ENCODE measurements at places on chromosomes 1 and 21.

DNA sequence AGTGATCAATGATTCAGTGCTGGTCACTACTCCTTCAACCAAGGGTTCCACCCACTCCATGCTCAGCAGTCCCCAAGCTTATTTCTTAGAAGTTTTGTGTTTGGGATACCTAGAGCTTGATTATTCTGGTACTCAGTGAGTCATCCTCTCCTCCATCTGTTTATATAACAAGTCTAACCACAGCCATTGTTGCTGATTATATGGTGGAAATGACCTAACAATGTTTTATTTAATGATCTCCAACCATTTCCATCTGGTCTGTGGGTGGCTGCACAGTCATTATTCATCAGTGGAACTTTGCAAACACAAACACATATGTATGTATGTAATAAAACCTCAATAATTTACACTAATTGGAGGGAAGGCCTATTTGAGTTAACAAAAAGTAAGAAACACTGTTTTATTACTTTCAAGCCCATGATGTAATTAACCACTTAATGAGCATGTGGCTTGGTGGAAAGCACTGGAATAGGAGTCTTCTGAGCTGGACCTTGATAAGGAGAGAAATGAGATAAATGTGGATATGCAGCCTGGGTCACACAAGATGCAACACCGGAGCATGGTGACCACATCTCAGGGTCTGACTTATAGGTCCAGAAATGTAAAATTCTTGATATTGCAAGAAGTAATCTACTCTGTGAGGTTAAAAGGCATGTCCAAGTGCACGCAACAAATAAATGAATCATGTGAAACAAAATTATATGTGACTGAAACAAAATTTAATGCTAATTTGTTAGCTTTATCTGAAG is 99.0 kb upstream of the WLS start:
- DNase-seq, result no peak
- no peaks in the 10 kb centered on the region for H3K4me1 ChIP-seq
- no peaks in the 10 kb centered on the region for H3K36me3 ChIP-seq
- H3K27me3 ChIP-seq, result no peaks in the 10 kb centered on the region
- no peak overlapping the region for H3K27ac ChIP-seq

DNA sequence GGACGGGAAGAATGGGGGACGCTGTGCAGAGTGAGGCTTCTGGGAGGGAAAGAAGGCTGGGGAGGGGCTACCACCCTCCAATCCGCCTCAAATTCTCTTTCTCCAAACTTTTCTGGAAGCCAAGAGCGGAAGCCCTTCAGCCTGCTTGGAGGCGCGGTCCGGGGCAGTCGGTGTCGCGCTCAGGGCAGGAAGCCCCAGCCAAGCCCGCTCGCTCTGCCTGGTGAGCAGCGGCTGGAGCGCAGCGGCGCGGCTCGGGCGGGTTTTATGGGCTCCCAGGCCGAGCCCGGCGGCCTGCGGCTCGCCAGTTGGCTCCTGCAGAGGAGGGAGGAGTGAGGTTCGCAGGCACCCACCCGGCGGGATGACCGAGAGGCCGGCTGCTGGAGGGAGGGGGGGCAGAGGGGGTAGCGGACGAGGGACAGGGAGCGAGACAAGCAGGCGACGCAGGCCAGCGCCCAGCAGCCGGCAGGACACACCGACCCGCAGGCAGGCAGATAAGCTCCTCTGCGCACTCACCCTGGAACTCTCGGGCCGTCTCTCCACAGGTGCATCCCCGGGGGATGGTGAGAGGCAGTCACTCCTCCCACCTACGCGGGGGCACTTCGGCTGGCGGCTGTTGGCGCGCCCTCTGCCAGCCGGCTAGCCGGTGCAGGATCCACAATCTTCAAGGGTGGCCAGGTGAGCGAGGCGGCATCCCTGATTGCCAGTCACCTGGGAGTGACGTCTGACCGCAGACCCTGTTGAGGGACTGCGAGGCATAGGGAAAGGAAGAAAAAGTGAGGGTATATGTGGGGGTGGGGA is at the start of gene AVPR1B:
Gene AVPR1B (minus strand): TSS at position 238 of the 798 bp plus-strand sequence. CDS start 498 bp downstream, outside the sequence.
- peak within 1 kb of the TSS; percentile 67 for H3K4me3 ChIP-seq
- peak; percentile 25 for DNase-seq
- H3K27me3 ChIP-seq, result peaks cover 52% of the 10 kb centered on the region

- H3K4me1 ChIP-seq, result peaks cover 18% of the 10 kb centered on the region
- no peak overlapping the region for H3K4me3 ChIP-seq
- no peaks in the 10 kb centered on the region for H3K27me3 ChIP-seq
- DNase-seq, result no peak
- H3K27ac ChIP-seq, result no peak overlapping the region
Observed at GRCh38 chr1:17594690-17595601, 55.4 kb downstream of the ARHGEF10L start.

GRCh38 chr1:9473032-9473807 is 66.0 kb upstream of the SLC25A33 start:
- no peaks in the 10 kb centered on the region for H3K27me3 ChIP-seq
- no peaks in the 10 kb centered on the region for H3K4me1 ChIP-seq
- H3K27ac ChIP-seq, result no peak overlapping the region
- no peak for DNase-seq
- no peak overlapping the region for H3K4me3 ChIP-seq
- no peaks in the 10 kb centered on the region for H3K36me3 ChIP-seq

DNA sequence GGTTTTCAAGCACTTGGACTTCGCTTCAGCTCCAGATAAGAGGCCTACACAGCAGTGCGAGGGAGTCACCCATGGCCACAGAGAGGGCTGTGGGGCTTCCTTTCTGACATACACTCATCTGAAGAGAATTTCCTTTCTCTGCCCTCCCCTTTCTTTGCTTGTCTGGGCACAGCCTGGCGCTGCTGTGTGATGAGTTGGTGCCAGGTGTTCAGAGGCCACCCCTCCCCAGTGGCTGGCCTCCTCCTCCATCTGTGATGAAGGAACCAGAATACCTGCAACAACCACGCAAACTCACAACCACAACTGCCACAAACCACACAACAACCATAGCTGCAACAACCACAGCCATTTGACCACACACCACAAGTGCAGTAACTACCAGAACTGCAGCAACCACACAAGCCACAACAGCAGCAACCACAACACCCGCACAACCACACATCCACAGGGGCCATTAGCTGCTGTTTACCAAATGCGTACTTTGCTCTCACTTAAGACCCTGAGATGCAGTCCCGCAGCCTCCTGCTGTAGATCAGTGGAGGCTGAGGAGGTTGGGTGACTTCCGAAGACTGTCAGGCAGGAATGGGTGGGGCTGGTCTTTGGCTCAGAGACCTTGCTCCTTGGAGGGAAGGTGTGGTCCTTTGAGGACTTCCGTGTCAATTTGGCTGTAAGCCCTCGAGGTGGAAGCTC is 71.1 kb downstream of the IER5 start:
- DNase-seq, result no peak
- H3K27me3 ChIP-seq, result no peaks in the 10 kb centered on the region
- H3K4me1 ChIP-seq, result no peaks in the 10 kb centered on the region
- H3K36me3 ChIP-seq, result peaks cover 1% of the 10 kb centered on the region

DNA sequence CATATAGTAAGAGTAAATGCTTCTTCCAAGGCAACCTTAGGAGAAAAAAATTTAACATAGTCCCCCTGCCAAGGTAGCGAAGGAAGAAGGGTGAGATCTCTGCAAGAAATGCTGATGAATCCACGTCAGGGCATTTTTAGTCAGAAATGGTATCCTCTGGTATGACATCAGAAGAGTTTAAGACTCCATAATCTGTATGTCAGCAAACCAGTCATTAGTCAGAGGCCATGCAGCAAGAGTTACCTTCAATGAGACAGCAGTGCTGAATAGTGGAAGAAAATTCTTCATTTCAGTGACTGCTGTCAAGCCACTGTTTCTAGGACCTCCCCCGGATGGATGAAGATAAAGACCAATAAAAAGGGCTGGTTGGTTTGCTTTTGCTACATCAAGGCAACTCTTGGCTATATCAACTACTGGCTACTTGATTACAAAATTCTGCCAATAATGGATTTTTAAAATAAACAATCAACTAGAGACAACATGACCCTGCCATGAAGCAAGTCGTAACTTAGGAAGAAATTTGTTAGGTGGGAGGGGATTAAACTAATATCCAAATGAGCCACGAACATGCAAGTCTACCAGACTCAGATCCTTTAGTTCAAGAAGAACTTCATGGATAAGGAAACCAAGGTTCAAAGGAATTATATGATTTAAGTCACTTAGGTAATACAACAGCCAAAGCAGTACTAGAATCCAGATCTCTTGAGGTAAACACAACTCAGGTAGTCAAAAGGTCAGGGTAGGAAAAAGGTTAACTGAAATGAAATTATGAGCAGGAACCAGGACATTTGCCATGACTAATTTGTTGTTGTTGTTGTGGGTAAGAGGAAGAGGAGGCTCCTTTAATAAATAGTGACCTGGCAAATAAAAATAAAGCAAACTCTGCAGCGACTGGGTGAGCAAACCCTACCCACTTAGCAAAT is 25.6 kb upstream of the GUCA2A start:
- no peaks in the 10 kb centered on the region for H3K27me3 ChIP-seq
- H3K4me3 ChIP-seq, result no peak overlapping the region
- peaks cover 49% of the 10 kb centered on the region for H3K36me3 ChIP-seq
- H3K4me1 ChIP-seq, result peaks cover 20% of the 10 kb centered on the region
- peak overlapping the region; percentile 8 for H3K27ac ChIP-seq

GRCh38 chr1:246142320-246142893 is 364.7 kb downstream of the SMYD3 start:
- H3K36me3 ChIP-seq, result no peaks in the 10 kb centered on the region
- H3K27ac ChIP-seq, result no peak overlapping the region
- H3K4me1 ChIP-seq, result peaks cover 16% of the 10 kb centered on the region
- DNase-seq, result no peak
- H3K4me3 ChIP-seq, result no peak overlapping the region

GRCh38 chr21:15872236-15872635 is 142.5 kb downstream of the USP25 start:
- H3K4me1 ChIP-seq, result peaks cover 3% of the 10 kb centered on the region
- no peak overlapping the region for H3K4me3 ChIP-seq
- peaks cover 40% of the 10 kb centered on the region for H3K36me3 ChIP-seq
- no peak for DNase-seq

DNA sequence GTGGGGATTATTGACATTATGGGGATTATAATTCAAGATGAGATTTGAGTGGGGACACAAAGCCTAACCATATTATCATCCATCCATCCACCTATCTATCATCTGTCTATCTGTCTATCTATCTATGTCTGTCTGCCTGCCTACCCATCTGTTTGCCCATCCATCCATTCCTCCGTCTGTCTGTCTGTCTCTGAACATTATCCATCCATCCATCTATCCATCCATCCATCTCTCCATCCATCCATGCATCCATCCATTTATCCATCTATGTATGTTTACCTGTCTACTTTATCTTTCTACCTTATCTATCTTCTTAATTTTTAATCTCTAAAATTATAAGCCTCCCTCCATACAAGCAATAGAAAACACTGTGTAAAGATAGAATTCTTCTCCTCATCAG is 47.4 kb downstream of the SH3BGR start:
- peaks cover 7% of the 10 kb centered on the region for H3K36me3 ChIP-seq
- no peak overlapping the region for H3K4me3 ChIP-seq
- no peaks in the 10 kb centered on the region for H3K27me3 ChIP-seq
- H3K4me1 ChIP-seq, result peaks cover 5% of the 10 kb centered on the region
- DNase-seq, result no peak

DNA sequence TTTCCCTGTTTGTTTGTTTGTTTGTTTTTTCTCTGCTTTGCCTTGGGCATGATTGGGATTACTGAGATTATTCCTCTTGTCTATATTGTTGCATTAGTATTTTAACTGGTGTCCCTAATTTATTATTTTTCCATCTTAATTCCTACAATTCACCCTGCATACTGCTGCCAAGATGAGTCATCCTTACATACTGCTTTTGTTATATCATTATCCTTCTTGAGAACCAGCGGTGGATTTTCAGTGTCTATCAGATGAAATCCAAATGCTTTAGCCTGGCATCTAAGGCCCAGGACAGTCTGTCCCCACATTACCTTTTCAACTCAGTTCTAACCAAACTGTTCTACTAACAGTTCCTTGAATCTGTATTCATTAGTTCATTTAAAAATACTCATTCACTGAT is 101.7 kb downstream of the OLFML2B start:
- H3K27me3 ChIP-seq, result no peaks in the 10 kb centered on the region
- peaks cover 6% of the 10 kb centered on the region for H3K36me3 ChIP-seq
- no peaks in the 10 kb centered on the region for H3K4me1 ChIP-seq

- H3K36me3 ChIP-seq, result no peaks in the 10 kb centered on the region
- DNase-seq, result no peak
- no peak overlapping the region for H3K4me3 ChIP-seq
- peaks cover 7% of the 10 kb centered on the region for H3K4me1 ChIP-seq
- H3K27ac ChIP-seq, result no peak overlapping the region
Observed at GRCh38 chr1:150186789-150187559, 37.3 kb downstream of the PLEKHO1 start.

GRCh38 chr1:1956586-1957532 is 37.8 kb upstream of the TMEM52 start:
- peaks cover 18% of the 10 kb centered on the region for H3K27me3 ChIP-seq
- no peak overlapping the region for H3K4me3 ChIP-seq
- H3K27ac ChIP-seq, result no peak overlapping the region
- H3K4me1 ChIP-seq, result peaks cover 24% of the 10 kb centered on the region

GRCh38 chr1:48182439-48182838 is 40.1 kb upstream of the SLC5A9 start:
- peaks cover 21% of the 10 kb centered on the region for H3K27me3 ChIP-seq
- H3K4me3 ChIP-seq, result no peak overlapping the region
- H3K36me3 ChIP-seq, result no peaks in the 10 kb centered on the region
- H3K4me1 ChIP-seq, result no peaks in the 10 kb centered on the region

DNA sequence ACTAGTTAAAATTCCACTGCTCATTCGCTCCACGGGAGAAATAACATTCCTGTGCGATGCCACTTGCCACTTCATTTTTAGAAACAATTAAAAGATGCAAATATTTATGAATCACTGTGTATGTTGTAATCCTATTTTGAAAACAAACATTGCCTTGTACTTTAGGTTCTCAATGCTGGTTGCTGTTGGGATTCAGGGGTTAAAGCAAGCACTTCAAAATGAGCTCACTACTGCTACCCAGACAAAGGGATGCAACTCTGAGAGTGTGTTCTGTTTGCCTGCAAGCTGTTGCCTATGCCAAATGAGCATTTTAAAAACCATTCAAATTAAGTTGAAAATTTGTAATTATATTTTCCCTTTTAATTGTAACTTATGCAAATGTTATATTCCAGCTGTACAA is 87.5 kb downstream of the RWDD3 start:
- H3K4me1 ChIP-seq, result no peaks in the 10 kb centered on the region
- no peak overlapping the region for H3K27ac ChIP-seq
- H3K36me3 ChIP-seq, result no peaks in the 10 kb centered on the region
- peaks cover 10% of the 10 kb centered on the region for H3K27me3 ChIP-seq
- H3K4me3 ChIP-seq, result no peak overlapping the region

- no peak for DNase-seq
- peaks cover 6% of the 10 kb centered on the region for H3K4me1 ChIP-seq
- no peaks in the 10 kb centered on the region for H3K36me3 ChIP-seq
- H3K27me3 ChIP-seq, result no peaks in the 10 kb centered on the region
- H3K27ac ChIP-seq, result no peak overlapping the region
Observed at GRCh38 chr1:212542761-212543187, 65.8 kb upstream of the ATF3 start.

All from mesothelial cell of epicardium (in vitro differentiated cells).